Mucosa of descending colon (tissue), 3 donors: ENCODE measurements at places on chromosomes 16 and 17. TPM values are rescaled to one million over a fixed set of nuclear protein-coding genes. Genes with fewer than 3 reads are reported as not detected.

DNA sequence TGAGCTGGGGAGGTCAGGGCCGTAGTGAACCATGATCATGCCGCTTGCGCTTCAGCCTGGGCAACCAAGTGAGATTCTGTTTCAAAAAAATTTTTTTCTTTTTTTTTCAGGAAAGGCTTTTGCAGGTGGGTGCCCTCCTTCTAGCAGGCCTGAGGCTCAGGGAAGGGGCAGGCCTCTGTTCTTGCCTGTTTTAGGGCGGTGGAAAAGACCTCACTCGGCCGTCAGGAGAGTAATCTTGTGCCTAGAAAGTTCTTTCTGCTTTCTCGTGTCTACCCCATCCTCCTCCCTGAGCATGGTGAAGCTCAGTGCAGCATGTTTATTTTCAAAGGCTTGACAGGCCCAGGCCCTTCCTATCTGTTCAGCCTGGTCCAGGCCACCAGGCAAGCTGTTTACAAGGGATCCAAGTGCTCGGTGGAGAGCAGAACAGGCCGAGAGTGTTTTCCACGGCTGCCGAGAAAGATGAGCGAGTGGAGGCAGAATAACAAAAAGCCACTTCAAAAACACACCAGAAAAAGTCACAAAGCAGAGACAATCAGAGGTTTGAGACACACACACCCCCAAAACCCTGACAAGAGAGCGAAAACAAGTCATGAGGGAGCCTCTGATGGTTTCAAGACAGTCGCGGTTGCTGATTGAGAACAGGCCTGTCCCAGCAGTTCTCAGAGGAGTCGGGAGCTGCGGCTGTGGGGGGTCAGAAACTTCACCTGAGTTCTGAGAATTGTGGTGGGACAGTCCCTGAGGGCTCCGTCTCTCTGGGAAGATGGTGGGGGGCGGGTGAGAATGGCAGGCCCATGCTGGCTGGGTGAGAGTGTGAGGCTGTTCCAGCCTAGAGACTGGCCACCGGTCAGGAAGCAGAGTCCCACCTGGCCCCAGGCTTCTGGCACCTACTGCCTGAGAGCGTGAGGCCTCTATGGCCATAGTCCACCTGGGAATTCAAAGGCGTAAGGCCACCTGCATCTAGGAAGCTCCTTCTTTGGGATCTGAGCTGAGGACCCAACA is 37.5 kb upstream of the CCR7 start:
- no peak for DNase-seq

DNA sequence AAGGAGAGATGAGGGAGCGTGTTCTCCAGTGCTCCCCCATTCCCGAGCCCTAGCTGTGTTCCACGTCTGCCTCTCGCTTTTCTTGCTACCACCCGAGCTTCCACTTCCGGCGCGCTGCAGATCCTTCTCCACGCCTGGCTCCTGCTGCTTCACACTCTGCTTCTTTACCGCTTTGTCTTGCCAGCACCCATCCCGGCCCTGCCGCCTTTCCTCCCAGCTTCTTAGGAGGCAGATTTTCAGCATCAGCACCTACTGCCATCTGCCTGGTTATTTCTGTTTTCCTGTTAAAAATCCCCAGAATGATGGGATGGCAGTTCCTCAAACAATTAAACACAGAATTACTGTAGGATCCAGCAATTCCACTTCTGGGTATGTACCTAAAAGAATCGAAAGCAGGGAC is 64.7 kb downstream of the ELAC2 start:
- no peak for DNase-seq

GRCh38 chr17:45339646-45340605 is 23.1 kb upstream of the MAP3K14 start:
- no peak for DNase-seq

GH2 gene
- not detected for total RNA-seq

JPH3 gene
- 2.1 TPM for total RNA-seq

DNAAF8 gene
- total RNA-seq: 0.22 TPM

RAB11FIP4 gene
- total RNA-seq: 49.9 TPM

PLXDC1 gene
- 5.6 TPM for total RNA-seq

- no peak for DNase-seq
Observed at GRCh38 chr16:49524216-49524946, 150.8 kb downstream of the C16orf78 start.

PERCC1 gene
- total RNA-seq: not detected

DNA sequence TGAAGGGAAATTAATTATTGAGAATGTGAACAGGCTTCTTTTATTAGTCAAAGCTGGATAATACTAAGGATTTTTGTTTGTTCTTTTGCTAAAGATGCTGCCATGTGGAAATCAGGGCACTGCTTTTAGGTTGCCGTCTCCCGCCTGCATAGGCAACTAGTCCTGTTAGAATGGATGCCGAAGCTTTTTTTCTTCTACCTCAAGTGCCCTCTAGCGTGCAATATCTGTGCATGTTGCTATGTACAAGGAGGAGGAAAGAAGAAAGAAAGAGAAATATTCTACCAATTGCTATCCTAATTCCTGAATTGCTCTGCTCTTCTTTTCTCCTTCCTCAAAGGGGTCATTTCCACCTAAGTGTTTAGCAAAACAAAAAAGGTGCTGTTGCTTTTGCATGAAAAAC is 5.2 kb upstream of the CDH8 start:
- DNase-seq: peak; percentile 9

TRAF4 gene
- total RNA-seq: 126 TPM
